Progenitor cell of endocrine pancreas (in vitro differentiated cells): ENCODE measurements at places on chromosomes 11 and 22.
A peak's percentile ranks its signal among the peaks of the same experiment; 100 is the strongest.

DNA sequence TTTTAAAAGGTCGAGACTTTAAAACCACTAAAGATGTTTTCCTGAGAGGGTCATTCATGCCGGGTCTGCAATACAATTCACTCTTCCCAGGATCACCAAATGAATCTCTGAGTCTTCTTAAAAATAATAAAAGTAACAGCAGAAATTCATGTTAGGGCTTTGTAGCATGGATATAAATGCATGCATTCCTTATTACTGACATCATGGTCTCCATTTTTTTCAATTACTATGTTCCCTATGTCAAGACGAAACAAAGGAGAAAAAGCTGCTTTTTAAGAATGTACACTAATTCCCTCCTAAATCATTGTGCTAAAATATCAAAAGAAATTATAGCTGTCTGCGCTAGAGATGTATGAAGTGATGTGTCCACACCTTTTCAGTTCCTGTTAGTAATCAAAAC is 789.9 kb upstream of the LRRC4C start:
- H3K4me1 ChIP-seq: peaks cover 10% of the 10 kb centered on the region
- H3K27ac ChIP-seq: no peak overlapping the region
- no peak for DNase-seq
- peaks cover 5% of the 10 kb centered on the region for H3K27me3 ChIP-seq

DNA sequence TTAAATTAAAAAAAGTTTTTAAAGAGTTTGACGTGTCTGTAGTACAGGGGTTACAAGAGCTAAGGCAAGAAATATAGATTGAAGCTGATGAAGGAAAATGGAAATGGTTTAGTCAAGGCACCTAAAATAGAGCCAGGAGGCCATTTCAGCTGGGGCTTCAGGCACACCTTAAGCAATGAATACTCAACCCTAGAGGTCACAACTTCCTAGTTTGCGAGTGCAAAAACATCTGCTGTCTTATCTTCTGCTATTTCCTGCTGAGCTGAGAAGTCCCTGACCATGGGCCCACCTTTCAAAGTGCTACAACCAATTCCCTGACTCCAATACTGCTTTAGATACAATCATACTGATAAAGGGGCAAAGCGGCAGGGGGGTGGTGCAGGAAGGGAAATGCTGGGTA is 87.4 kb downstream of the DLG2 start:
- DNase-seq: no peak
- no peaks in the 10 kb centered on the region for H3K36me3 ChIP-seq
- H3K27me3 ChIP-seq: no peaks in the 10 kb centered on the region
- H3K4me3 ChIP-seq: no peak overlapping the region

- no peaks in the 10 kb centered on the region for H3K4me1 ChIP-seq
- H3K27me3 ChIP-seq: peaks cover 19% of the 10 kb centered on the region
- no peak for DNase-seq
- no peaks in the 10 kb centered on the region for H3K36me3 ChIP-seq
Observed at GRCh38 chr22:27122574-27122973, 465.2 kb downstream of the MIAT start.

DNA sequence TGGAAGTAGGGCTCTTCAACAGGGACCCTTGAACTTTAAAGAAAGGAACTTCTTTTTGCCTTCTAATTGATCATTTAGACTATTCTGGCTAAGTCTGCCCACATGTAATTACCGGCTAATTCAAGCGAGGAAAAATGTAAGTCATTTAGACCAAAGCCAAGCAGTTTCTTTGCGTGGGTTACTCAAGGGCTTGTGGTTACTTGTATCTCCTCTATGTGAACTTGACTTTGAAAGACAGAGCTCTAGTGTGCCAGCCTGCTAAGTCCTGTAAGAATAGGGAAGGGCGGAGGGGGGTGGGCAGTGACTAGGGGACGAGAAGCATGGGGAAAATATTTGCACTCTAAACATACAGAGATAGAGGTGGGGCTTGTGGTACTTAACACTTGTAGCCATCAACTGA is 145.2 kb upstream of the TEAD1 start:
- peaks cover 5% of the 10 kb centered on the region for H3K4me1 ChIP-seq
- no peak for DNase-seq
- no peak overlapping the region for H3K27ac ChIP-seq
- H3K36me3 ChIP-seq: peaks cover 14% of the 10 kb centered on the region

- peaks cover 2% of the 10 kb centered on the region for H3K36me3 ChIP-seq
- H3K27ac ChIP-seq: peak overlapping the region; percentile 29
- H3K4me1 ChIP-seq: peaks cover 3% of the 10 kb centered on the region
- no peaks in the 10 kb centered on the region for H3K27me3 ChIP-seq
- H3K4me3 ChIP-seq: no peak overlapping the region
- no peak for DNase-seq
Observed at GRCh38 chr11:102240502-102240901, 76.8 kb upstream of the BIRC3 start.
